ENCODE measurements at places on chromosomes 3 and 15. TPM values are rescaled to one million over a fixed set of nuclear protein-coding genes. Genes with fewer than 3 reads are reported as not detected.

The RBPMS2 gene
- total RNA-seq, result not detected

The TLR9 gene
- not detected for total RNA-seq

The CCR9 gene
- total RNA-seq, result not detected

The CPNE9 gene
- total RNA-seq, result 0.36 TPM

The NAA50 gene
- total RNA-seq, result 120 TPM

The LOXL1 gene
- 0.70 TPM for total RNA-seq

The NME9 gene
- not detected for total RNA-seq

The UNC13C gene
- total RNA-seq, result not detected

The ITPKA gene
- 0.93 TPM for total RNA-seq
